ENCODE measurements at places on chromosomes 16 and 17.
A peak's percentile ranks its signal among the peaks of the same experiment; 100 is the strongest.

- DNase-seq: no peak
These were observed 680 bp downstream of the ZNF629 start for GRCh38 chr16:30786115-30786935.

GRCh38 chr16:67091906-67092566, 17.7 kb upstream of the PHAF1 start:
- no peak for DNase-seq

DNA sequence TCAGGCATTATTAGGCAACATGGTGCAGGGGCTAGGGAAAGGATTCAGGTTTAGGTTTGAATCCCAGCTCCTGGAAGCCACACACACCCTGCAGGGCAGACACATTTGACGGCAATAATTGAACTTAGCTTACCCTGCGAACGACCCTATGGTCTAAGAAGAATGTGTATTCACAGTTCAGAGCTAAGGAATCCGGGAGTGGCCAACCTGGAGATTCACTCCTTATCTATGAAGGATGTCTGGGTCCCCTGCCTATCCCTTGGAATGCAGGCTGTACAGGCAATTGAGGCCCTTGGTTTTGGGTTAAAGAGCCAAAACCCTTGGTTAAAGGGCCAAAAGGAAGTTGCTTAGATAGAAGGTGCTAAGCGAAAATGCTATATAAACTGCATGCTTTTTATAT, 2.9 kb upstream of the SYT17 start:
- DNase-seq: no peak

- no peak for DNase-seq
These were observed 144.5 kb downstream of the FTO start for GRCh38 chr16:53848277-53848942.

DNA sequence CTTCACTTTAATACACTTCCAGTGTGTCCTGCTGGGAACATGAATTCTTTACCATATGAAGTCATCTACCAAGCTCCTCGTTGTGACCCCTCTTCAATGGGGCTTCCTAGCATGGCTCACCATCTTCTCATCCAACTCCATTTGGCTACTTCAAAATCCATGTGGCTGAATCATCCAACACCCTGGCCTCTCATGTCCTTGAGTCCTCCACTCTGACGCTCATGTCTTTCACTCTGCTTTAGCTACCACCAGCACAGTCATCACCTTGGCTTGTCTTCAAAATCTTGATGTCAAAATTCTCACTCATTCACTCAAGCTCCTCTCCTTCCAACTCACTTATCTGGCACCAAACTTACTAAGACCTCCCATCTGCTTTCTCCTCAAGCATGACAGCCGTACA, 35.8 kb downstream of the AMFR start:
- no peak for DNase-seq

DNA sequence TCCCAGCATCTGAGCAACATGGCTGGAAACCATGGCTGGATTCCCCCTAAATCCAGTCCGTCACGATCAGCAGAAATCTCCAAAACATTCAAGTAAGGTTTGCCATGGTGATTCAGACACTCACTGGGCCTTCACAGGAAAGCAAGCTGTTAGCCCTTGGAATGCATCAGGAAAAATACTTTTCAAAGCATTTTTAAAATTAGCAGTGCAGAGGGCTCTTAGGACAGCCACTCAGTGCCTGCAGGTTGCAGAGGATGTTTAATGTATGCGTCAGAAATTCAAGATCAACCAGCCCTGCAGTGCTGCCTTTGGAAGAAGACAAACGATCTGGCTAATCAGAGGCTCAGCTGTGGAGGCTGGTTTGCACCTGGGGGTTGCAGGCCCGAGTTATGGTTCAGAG, 50.3 kb downstream of the FOXL1 start:
- no peak for DNase-seq

GRCh38 chr16:78816499-78817195, 717.2 kb downstream of the WWOX start:
- DNase-seq: no peak

- no peak for DNase-seq
These were observed 63.5 kb upstream of the MED9 start for GRCh38 chr17:17413215-17413792.

DNA sequence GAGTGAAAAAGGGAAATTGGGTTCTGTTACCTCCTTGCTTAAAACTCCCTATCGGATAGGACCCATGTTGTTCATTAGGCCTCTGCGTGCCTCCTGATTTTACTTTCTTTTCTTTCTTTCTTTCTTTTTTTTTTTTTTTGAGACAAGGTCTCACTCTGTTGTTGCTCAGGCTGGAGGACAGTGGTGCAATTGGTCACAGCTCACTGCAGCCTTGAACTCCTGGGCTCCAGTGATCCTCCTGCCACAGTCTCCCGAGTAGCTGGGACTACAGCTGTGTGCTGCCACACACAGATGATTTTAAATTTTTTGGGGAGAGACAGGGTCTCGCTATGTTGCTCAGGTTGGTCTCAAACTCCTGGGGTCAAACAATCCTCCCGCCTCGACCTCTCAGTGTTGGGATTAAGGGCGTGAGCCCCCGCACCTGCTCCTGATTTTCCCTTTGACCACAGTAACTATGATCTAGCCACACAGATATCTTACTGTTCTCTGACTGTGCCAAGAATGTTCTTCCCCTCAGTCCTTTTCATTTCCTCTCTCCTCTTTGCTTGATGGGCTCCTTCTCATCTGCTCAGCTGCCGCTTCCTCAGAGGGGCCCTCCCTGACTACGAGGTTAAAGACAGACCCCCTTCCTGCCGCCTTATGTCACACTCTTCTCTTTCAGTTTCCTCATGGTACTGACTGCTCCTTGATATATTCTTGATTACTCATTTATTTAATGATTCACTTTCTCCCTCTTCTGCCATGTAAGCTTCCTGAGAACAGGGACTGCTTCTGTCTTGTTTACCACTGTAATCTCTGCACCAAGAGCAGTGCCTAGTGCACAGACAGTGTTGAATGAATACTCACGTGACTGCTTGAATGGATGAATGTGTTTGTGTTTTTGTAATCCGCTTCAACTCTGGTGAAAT, 44.3 kb downstream of the LCMT1 start:
- DNase-seq: no peak

GRCh38 chr17:78745407-78746088, 36.5 kb downstream of the CYTH1 start:
- peak; percentile 79 for DNase-seq

- no peak for DNase-seq
These were observed 20.4 kb downstream of the KRT12 start for GRCh38 chr17:40846515-40847144.

- DNase-seq: peak; percentile 84
These were observed 10.6 kb downstream of the MYH3 start for GRCh38 chr17:10646392-10646990.

DNA sequence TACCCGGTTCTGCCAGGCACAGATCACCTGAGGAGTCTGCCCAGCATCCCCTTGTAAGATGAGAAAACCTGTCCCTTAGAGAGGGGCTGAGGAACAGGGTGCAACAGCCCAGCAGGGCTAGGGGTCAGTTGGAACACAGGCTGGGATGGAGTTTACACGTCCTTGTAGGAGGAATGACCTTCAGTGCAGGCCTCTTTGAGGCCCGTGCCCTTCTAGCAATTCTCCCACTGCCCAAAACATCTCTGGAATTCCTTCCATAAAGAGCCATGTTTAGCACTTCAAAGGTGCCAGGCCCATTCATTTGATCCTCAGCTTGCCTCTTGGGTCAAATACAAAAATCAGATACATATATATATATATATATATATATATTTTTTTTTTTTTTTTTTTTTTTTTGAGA, 4.5 kb downstream of the CTNS start:
- DNase-seq: no peak

DNA sequence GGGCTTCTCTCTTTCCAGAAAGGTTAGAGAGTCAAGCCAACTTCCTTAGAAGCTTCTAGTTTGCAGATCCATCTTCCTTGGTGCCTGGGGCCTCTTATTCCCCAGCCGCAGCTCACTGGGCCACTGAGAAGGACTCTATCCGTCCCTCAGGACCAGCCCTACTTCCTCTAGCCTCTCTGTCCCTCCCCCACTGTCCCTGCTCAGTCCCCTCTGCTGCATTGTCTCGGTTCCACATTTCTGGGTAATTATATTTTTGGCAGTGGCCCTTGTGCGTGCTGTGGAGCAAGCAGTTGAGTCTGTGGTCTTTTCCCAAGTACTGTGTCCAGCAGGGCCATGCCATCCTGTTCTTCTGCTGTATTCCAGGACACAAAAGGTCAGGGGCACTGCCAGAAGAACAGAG, 17.8 kb downstream of the IRX3 start:
- no peak for DNase-seq

- no peak for DNase-seq
These were observed 46.8 kb downstream of the IL21R start for GRCh38 chr16:27448532-27449433.

- no peak for DNase-seq
These were observed 9.7 kb downstream of the RHBDL3 start for GRCh38 chr17:32275060-32276042.

- DNase-seq: no peak
These were observed 126.2 kb upstream of the WSCD1 start for GRCh38 chr17:5943982-5944381.

DNA sequence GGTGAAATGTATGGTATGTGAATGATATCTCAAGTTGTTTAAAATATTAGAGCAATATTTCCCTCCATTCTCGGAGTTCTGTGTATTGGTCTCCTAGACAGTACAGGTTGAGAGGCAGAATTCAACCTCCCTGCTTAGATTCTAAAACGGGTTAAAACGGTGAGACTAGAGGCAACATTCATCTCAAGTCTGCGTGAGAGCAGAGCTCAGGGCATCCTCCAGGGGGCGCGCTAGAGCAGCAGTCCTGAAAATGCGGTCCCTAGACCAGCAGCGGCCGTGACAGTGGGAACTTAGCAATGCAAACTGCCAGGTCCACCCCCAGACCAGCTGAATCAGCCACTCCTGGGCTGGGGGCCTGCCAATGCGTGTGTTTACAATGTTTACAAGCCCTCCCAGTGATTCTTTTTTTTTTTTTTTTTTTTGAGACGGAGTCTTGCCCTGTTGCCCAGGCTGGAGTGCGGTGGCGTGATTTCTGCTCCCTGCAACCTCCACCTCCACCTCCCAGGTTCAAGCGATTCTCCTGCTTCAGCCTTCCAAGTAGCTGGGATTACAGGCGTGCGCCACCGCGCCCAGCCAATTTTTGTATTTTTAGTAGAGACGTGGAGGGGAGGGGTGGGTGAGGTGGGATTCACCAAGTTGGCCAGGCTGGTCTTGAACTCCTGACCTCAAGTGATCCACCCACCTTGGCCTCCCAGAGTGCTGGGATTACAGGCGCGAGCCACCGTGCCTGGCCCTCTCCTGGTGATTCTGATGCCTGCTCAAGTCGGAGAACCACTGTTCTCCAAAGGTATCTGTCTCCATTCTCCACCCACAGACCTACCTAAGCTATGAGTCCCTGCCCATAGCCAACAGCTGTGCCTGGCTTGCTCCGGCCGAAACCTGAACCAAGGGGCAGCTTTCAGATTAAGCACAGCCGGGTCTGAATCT, 24.2 kb downstream of the KLHL36 start:
- peak; percentile 96 for DNase-seq

- peak; percentile 96 for DNase-seq
These were observed 9.3 kb downstream of the GIT1 start for GRCh38 chr17:29579866-29580771.

DNA sequence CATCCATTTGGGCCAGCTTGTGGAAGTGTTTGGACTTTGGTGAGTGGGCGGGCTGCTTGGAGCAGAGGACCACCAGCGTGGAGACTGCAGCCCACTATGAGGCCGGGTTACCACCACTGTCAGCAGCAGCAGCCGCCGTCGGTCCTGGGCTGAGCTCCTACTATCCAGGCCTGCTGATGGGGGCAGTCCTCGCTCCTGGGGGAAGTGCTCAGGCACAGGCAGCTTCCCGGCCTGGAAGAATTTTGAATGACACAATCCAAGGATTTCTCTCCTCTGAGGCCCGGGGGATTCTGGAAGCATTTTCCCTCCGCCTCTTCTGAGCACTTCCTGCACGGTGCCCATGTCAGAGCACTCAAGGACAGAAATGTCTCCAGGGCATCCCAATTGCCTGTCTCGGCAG, 5.3 kb upstream of the NOD2 start:
- DNase-seq: peak; percentile 72

DNA sequence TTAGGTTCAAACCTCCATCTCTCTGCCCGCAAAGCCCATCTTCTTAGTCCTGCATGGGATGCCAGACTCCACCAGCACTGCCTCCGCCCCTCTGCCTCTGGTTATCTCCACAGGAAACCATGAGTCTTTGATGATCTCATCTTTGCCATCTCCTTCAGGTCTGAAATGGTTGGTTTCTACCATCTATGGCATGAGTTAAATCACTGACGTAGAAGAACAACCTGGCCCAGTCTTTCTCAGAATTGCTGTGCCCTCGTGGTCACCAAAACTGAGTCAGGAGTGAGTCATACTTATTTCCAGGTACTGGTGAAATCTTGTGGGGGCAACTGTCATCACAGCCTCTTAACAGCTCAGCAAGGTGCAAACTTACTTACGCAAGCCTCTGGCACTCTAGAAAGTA, 468.7 kb upstream of the C16orf82 start:
- DNase-seq: no peak

DNA sequence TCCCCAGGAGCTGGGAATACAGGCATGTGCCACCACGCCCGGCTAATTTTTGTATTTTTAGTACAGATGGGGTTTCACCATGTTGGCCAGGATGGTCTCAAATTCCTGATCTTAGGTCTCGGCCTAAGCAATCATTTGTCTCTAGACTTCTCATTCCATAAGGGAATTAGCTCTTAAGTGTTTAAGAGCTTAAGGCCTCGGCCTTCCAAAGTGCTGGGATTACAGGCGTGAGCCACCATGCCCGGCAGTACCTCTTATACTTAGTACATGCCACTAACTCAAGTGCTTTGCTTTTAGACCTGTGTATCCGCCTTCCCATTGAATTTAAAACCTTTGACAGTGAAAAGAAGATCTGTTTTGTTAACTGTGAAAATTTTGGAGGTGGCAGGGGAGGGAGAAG, 16.6 kb upstream of the IL21R start:
- no peak for DNase-seq

DNA sequence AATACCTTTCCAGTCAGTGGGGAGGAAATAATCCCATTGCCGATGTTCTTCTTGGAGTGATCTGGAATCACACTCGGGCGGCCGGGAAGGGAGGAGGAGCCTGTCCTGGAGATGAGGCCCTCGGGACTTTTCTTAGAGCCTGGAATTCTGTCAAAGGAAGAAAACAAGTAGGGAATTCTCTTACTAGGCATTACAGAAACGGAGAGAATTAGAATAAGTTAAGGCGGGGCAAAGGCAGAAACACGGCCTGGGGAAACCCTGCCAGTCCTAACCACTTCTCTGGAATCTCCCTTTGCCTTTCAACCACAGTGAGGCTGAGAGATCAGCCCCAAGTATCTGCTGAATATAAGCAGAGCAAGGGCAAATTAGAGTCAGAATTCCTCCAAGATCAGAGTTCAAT, 27.8 kb downstream of the USP36 start:
- DNase-seq: peak; percentile 28

- peak; percentile 98 for DNase-seq
These were observed at the start of gene DYNLRB2 for GRCh38 chr16:80540516-80541305. TSS of gene DYNLRB2 (plus strand) at chr16:80540993. CDS start at chr16:80541077, 84 bp downstream.

Data from spleen (tissue), 13 donors.